Bronchial smooth muscle cell (primary cell): ENCODE measurements at places on chromosomes 7 and 10. TPM values are rescaled to one million over a fixed set of nuclear protein-coding genes. Genes with fewer than 3 reads are reported as not detected.

Gene OPN1SW
- total RNA-seq, result not detected in 2 replicates

Gene TPST1
- 116 and 293 TPM in 2 replicates for total RNA-seq

Gene PTPRZ1
- under 0.01 TPM in 1 of 2 replicates, not detected in the other for total RNA-seq

Gene HYAL4
- not detected in 2 replicates for total RNA-seq

Gene FAM237B
- not detected in 2 replicates for total RNA-seq

Gene PSD
- total RNA-seq, result 8.4 and 14.3 TPM in 2 replicates

Gene H2BK1
- total RNA-seq, result not detected in 2 replicates

Gene LRRC4
- total RNA-seq, result 0.32 and 1.9 TPM in 2 replicates

Gene ZNF804B
- not detected in 2 replicates for total RNA-seq

Gene SLC25A40
- 1.7 and 3.9 TPM in 2 replicates for total RNA-seq
